DMS53 (cell line): ENCODE measurements at places on chromosomes 13 and 19.
A peak's percentile ranks its signal among the peaks of the same experiment; 100 is the strongest.

GRCh38 chr19:11534948-11535347, 3.7 kb upstream of the CNN1 start:
- peak; percentile 16 for DNase-seq

GRCh38 chr13:20177049-20177831, 15.5 kb downstream of the GJB2 start:
- no peak for DNase-seq

- no peak for DNase-seq
These were observed 329.2 kb upstream of the TSHZ3 start for GRCh38 chr19:31678421-31678820.

DNA sequence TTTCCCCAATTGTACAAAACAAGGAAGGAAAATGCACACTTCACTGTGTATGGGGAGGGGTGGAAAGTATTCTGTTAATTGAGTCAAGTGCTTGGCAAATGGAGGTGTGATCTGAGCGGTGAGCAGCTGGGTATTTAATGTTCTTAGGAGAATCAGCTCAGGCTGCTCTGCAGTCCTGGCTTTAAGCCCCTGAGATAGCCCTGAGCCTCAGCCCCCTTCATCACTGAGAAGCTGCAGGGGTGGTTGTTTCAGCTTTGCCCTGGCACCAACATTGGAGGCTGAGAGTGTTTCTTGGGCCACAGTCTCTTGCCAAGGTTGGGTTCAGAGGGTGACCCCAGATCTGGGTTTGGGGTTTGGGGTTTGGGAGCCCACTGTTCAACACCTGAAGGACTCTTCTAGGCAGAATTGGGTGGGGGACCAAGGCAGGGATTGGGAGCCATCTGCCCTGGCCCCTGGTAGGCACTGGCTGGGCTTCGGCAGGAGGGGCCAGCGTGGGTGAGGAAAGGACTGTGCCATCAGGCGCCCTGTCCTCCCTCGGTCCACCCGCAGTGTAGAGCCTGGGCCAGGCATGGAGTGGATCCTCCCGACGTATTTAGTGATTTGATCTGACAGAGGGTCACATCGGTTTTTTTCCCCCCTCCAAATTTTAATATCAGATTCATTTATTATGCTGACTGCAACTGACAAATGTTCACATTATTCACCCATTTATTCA, 66.7 kb upstream of the ZNF536 start:
- no peak for DNase-seq

GRCh38 chr19:10517760-10518443, 655 bp upstream of the S1PR5 start:
- DNase-seq, result peak; percentile 57

GRCh38 chr13:71067165-71067815, 799.7 kb downstream of the DACH1 start:
- peak; percentile 4 for DNase-seq

DNA sequence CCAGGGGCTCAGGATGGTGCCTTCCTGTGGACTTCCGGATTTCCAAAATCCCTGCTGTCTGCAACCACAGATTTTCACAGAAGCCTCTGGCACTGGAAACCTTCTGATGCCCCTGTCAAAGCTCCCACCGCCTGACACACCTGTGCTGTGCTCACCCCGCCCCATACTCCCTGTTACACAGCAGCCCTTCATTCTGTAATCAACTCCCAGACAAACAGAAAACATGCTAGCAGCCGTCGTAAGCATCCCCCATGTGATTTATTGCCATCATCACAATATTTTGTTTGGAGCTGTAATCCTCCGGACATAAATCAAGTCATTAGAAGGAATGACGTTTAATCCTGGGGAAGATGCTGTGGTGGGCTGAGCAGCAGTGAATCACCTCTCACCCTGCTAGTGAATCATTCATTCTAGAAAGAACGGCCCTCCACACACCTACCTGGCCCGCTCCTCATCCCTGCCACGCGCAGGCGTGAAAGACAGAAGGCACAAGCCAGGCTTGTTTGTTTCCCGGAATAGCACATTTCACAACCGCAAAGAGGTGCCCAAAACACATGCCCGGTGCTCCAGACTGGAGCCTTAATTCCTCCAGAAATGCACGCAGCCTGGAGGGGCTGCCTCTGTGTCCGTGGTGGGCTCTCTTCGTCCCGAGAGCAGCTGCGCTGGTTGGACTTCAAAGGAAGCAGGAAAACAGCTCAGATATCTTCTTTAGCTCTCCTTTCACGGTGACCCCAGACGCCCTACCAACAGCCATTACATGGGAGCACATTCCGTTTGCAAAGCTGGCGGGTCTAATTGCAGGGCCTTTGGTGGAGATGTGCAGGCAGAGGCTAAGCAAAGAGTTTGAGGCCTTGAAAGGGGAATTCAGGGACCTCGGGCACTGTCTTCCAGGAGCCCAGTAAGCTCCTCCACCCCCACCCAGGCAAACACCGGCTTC, 41.3 kb upstream of the KCTD15 start:
- no peak for DNase-seq
